Mesenteric fat pad (tissue), 1 donor: ENCODE measurements at places on chromosomes 3 and 15.

GRCh38 chr15:60875681-60876080 is 353.4 kb downstream of the RORA start:
- DNase-seq, result no peak

DNA sequence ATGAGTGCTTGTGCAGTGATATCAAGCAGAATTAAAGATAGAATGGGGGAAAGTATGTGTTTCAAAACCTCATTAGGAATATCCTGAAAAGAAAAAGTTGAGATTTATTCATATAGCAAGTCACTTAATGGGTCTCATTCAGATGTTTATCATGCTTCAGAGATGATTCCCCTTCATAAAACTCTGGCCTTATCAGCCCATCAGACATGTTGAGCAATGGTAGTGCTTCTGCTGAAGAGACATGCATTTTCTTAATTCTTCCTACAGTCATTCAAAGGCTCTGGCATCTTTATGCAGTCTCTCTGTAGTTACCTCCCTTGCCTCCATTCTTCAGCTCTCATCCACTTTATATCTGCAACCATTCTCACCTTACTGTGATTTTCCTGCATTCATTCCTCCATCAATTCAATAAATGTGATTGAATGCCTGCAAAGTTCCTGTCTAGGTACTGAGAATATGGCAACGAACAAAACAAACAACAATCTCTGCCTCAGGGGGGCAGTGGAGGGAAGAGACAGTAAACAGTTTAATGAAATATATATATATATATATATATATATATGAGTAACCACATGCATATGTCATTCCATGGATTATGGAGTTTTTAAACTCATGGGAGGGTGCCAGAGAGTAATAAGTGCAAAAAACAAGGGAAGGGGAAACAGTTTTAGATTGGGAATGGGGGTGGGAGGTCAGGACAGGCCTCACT is 138.5 kb downstream of the NECTIN3 start:
- DNase-seq, result no peak

GRCh38 chr3:95227092-95227491 is 1164.2 kb downstream of the NSUN3 start:
- no peak for DNase-seq

GRCh38 chr3:34256791-34257190 is 458.4 kb downstream of the PDCD6IP start:
- DNase-seq, result no peak

DNA sequence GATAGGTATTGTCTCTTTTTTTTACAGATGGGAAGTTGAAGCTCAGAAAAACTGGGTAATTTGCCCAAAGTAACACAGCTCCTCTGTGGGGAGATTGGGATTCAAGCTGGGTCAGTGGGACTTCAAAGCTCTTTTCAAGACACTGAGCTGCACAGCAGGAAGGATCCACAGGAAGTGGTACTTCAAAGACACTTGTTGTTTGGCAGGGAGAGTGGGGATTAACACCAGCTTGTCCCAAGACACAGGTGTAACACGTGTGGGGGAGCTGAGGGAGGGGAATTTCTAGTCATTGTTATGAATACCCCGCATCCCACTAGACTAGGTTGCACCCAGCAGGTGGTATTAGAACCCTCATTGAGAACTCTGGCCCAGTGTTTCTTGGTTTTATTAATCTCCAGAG is 116.0 kb downstream of the FOXB1 start:
- DNase-seq, result no peak
